ENCODE measurements at places on chromosomes 7 and 10.
A peak's percentile ranks its signal among the peaks of the same experiment; 100 is the strongest.

DNA sequence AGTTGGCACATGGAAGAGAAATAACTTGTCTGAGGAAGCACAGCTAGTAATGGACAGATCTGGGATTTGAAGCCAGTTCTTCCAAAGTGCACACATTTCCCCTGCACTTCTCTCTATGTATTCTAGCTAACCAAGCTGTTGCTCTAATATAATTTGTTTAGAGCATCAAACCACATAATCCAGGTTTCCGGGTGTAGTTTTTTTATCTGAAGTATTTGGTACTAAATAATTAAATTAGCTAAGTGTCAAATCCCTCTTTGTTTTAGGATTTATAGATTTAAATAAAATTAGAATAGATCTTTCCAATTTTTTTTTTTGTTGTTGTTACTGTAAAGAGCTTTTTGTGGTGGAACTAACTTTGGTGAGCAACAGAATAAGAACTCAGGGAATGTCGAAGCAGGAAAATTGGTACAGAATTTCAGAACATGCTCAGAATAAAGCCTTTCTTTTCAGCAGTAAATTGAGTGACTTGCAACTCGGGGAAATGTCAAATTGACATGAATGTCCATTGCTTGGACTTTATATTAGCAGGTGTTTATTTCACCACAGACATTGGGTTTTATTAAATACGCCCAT is 33.7 kb downstream of the CAMK1D start:
- DNase-seq: no peak

GRCh38 chr10:113540845-113541548 is 11.9 kb upstream of the HABP2 start:
- no peak for DNase-seq

GRCh38 chr10:123911866-123912265 is 20.3 kb upstream of the CPXM2 start:
- no peak for DNase-seq

GRCh38 chr10:60237977-60238758 is 151.5 kb downstream of the ANK3 start:
- DNase-seq: peak; percentile 54

DNA sequence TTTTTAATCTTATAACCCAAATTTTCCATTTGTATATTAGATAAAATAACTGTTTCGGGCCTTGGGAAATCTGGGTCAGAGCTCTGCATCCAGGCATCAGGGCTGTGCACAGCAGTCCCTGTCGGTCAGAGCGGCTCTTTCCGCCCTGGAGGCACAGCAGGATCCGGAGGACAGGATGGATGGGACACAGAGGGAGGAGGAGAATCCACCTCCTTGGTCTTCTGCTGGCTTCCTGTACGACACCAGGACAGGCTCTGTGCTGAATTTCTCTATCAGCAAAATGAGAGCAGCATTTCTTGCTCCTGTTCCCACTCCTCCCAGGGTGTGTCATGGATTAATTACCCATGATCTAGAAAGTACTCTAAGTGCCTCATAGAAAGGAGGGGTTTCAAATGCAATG is 254.9 kb downstream of the SKAP2 start:
- no peak for DNase-seq

- no peak for DNase-seq
Measured at GRCh38 chr10:38605153-38605661, 511.1 kb downstream of the ZNF37A start.

DNA sequence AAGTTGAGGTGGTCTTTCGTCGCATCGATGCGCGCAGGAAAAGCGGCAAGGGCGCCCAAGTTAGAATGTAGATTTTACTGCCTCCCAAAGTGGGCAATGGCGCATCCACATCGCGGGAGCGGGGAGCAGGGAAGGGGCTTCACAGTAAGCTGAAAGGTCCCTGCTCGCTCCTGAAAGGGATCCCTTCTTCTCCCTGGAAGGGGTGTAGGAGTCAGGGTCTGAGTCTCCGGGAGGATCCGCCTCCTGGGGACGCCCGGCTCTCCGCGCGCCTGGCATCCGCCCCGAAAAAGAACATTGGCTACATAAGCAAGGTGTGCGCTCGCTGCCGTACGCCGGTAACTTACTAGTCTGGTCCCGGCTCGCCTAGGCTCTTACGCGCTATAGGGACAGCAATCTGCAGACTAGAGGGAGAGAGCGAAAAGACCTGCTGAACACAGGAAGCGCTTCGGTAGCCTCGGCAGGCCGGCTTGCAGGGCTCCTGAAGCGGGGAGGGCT is 804 bp downstream of the UNC5B start:
- peak; percentile 71 for DNase-seq
